ENCODE measurements at places on chromosomes 12 and 14.

GRCh38 chr12:51868821-51869495 lies 18.9 kb upstream of the ANKRD33 start:
- DNase-seq, result peak; percentile 79

- DNase-seq, result no peak
Measured at GRCh38 chr14:98705871-98706300, 566.1 kb downstream of the BCL11B start.

DNA sequence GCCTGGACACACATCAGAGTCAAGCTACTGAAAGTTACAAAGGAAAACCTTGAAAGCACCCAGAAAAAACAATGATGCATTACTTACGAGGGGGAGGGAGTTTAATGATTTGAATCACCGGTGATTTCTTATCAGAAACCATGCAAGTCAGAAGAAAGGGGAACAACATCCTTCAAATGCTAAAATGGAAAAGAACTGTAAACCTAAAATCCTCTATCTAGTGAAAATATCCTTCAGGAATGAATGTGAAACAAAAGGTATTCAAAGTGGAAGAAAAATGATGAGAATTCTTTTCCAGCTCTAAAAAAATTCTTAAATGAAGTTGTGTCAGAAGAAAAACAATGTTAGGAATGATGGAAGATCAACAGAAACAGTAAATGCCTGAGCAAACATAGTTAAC lies 16.8 kb downstream of the SCAF11 start:
- DNase-seq, result no peak

GRCh38 chr14:91689608-91690007 lies 42.3 kb downstream of the CATSPERB start:
- no peak for DNase-seq

- no peak for DNase-seq
Measured at GRCh38 chr12:48980953-48981756, 3.0 kb downstream of the WNT1 start.

DNA sequence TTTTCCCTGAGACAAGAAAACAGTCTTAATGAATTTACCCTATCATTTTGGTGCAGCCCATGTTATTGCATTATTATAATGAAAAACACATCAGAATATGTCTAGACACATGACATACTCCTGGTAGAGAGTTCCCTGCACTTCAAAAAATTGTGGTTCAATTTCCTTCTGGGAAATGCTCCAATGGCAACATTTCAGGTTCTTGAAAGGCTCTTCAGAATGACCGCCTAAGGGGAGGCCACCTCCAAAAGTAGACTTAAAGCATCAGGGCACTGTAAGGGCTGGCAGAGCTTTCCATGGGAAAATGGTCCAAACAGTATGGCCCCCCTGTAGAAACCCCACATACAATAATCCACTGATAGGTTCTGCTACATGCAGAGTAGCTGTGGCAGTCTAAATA lies 110.7 kb downstream of the SLC25A21 start:
- no peak for DNase-seq

DNA sequence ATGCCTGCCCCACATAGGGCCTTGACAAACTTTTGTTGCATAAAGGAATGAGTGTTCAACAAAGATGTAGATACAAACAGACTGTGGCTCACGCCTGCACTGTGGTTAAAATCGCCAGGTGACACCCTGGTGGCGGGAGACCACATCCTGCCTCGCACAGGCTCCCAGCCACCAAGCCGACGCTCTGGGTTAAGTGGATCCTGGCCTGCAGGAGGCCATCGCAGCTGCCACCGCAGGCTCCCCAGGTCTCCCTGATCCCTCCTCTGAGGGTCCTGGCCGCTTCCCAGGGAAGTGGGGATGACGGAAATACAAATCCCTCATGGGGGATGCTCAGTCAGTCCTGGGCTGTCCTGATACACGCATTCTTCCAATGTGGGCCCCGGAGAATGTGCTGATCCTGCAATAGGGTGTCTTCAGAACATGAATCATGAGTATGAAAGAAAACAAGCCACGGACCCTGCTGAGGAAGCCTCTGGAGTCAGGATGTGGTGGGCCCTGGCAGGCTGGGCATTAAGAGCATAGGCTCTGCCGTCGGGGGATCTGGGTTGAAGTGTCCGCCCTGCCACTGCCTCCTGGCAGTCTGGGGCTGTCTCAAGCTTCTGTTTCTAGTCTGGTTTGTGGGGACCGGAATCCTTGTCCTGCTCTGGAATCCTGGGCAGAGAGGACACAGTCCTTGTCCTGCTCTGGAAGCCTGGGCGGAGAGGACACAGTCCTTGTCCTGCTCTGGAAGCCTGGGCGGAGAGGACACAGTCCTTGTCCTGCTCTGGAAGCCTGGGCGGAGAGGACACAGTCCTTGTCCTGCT lies 53.5 kb upstream of the BEGAIN start:
- DNase-seq, result no peak

GRCh38 chr12:24854908-24855307 lies 94.0 kb downstream of the BCAT1 start:
- no peak for DNase-seq

DNA sequence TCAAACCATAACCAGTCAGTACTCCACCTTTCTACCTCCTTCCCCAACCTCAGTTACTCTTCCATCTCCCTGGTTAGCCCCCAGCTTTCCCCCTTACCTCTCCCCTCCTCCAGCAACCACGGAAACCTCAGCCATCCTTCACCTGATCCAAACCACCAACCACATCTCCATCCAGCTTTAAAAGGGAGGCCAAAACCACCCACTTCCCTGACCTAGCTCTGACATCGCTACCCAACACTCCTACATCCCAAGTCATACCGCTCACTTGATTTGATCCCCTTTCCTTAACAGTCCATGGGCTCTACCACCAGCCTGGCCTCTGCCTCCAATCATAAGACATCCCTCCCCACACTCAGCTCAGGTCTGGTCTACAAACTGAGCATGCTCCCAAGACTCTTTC lies 1.5 kb downstream of the RAB35 start:
- DNase-seq, result no peak

DNA sequence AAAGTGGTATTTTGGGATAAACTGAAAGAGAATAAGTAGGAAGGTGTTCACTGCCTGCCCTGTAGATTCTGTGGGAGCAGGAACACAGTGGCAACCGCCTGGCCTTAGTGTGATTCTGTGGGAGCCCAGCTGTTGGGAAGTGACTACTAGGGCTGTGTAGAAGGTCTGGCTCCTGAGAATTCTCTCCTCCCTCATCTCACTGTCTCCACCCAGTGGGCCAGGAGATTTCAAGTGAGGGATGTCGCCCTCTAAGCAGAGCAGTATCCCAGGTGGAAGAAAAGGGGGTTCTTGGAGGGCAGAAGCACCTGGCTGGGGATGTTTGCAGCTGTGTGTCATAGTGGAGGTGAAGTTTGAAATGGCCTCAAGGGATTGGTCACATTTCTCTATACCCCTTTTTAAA lies 113.7 kb downstream of the TBC1D30 start:
- DNase-seq, result no peak

DNA sequence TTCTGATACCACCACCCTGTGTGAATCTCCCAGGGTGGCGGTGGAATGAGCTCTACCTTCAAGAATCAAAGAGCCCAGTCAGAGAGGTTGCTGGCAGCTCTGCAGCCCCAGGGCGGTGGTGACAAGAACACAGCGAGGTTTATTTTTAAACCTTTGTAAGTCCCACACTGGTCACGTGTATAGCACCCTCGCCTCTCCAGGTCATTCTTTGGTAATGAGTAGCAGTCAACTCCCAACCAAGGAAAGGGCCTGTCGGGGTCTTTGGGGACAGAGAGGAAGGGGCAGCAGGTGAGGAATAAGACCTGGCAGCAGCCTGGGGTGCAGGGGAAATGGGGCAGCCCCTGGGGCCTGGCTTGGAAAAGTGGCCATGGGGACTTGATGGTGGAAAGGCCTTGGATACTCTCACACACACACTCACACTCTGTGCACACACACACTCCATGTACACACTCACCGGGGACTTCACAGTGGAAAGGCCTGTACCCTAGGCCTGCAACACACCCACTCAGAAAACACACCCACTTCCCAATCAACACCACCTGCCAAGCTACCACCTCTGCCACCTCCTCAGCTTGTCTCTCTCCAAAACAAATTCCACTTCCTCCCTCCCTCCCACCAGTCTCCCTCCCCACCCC lies 178.6 kb downstream of the DPF3 start:
- no peak for DNase-seq

DNA sequence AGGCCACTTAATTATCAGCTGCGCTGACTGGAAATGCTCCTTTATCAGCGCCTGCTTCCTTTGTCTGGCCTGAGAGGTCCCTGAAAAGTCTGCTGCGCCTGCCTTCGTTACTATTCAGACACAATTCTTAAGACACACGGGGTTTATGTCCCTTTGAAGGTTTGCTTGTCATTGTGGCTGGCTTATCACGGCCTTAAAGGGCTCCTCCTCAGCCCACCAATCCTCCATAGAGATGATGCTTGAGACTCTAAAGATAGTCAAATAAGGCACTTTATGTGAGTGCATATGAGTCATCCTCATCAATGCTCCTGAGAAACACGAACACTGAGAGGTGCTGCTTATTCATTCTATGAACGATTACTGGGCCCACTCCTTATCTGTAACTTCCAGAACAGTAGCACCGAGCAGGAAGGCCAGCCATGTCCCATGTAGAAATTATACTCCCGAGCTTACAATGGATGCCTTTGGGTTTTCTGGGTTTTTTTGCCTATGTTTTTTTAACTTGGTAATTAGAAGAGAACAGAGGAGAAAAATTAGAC lies 1268.2 kb upstream of the TMEM132C start:
- DNase-seq, result no peak

DNA sequence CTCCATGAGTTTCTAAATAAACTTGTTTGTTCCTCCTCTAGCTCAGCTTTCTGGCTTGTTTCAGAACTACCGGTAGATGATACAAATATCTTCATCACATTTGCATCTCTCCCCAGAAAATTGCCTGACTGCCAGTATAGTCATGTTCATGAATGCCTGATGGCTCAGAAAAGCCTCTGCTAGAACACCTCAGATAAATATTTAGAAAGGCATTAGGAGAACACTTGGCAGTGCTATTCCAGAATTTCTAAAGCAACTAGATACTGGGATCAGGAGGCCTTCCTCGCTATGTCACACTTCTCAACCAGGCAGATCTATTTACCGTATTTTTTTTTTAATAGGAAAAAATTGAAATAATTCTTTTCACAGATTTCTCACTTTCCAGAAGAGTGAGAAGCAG lies 32.3 kb upstream of the KRAS start:
- no peak for DNase-seq

DNA sequence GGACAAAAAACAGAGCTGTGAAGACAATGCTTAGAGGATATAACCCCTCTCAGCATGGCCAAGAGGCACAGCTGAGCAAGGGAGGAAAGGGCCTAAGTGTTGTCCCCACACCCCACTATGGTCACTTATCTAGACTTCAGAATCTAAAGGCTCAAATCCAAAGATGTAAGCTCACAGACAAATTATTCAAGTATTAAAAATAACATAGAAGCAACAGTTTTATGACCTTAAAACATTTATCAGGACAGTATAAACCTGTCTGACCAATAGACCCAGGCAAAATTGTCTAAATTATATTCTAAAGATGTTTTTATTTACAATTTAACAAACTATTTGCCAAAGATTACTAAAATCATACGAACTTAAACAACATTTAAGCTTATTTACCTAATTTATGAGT lies 28.1 kb upstream of the PRICKLE1 start:
- DNase-seq, result no peak

GRCh38 chr12:5388581-5389535 lies 43.0 kb upstream of the NTF3 start:
- no peak for DNase-seq

- DNase-seq, result no peak
Measured at GRCh38 chr12:89573051-89573810, 47.4 kb upstream of the POC1B start.

- no peak for DNase-seq
Measured at GRCh38 chr12:75856235-75856634, 175.3 kb downstream of the PHLDA1 start.

DNA sequence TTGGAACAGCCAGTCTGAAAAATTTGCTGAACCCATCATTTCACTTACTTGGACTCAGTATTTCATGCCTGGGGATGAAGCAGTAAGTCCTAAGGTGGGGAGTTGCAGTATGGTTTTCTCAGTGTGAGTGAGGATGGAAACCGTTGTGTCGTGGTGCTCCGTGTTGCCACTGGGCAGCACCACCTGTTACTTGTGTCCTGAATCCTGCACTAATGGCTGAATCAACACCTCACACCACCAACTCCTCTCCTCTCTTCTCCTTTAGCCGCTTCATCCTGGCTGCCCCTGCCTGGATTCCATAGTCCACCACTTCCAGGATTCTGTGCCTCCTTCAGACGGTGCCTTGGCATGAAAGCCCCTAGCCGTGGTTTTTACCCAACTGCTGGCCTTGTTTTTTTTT lies 3.0 kb upstream of the EP400 start:
- no peak for DNase-seq

DNA sequence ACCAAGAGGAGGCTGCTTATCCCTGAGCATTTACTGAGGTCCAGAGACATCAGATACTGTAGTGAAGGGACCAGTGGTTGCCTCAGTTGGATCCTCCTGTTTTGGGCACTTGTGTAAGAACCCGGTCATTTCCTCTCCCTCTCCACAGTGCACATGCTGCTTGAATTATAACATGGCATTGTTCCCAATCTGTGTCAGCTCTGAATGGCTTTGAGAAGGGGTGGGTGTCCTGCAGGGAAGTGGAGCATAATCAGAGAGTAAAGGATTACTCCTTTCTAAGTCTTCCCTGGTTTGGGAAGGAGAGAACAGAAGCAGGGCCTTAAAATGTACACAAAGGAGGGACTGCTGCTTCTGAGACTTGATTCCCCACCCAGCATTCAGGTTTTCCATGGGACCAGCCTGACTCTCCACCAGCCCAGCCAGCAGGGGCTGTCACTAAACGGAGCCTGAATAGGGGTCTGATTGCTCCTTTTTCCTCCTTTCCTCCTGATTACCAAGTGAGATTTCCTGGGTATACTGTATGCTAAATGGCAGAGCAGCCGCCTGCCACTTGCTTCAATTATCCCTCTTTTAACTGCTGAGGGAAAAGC lies 78.4 kb downstream of the NRXN3 start:
- no peak for DNase-seq

GRCh38 chr12:92034858-92035401 lies 110.7 kb downstream of the BTG1 start:
- DNase-seq, result no peak

- DNase-seq, result no peak
Measured at GRCh38 chr12:66092559-66093269, 37.8 kb downstream of the LLPH start.

- no peak for DNase-seq
Measured at GRCh38 chr14:43147485-43147884, 1359.6 kb downstream of the FSCB start.

DNA sequence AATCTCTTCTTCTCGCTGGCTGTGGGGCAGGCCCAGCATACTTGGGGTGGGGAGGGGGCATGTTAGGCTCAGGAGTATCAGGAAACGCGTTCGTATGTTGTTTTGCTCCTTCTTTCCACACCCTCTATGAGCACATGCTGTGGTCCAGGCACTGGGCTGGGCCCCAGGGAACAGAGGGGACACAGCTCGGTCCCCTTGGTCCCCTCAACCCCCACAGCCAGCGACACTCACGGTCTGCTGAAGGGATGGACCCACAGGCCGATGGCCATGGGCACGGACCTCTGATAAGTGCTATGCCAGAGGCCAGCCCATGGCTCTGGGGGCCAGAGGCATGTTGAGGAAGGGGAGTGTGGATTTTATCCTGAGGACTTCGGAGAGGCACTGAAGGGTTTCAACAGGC lies 6.2 kb downstream of the IFI27 start:
- DNase-seq, result no peak
